ENCODE measurements at places on chromosomes 11 and 22.
A peak's percentile ranks its signal among the peaks of the same experiment; 100 is the strongest.

DNA sequence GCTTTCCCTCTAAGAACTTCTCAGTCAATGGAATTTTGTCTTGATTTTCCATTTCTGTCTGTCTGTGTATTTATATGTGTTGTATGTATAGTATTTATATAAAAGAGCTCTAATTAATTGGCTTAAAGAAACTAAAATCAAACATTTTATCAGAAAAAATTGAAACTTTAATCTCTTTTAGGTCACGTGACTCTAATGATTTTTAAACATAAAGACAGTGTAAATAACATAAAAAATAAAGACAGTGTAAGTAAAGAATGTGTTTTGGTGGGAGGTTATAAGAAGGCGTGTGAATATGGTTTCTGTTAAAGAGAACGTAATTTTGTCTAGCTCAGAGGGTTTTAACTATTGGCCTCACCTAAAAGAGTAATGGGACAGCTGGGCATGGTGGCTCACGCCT, 2.4 kb downstream of the JAML start:
- DNase-seq: no peak

- DNase-seq: no peak
These were observed 507.6 kb downstream of the MIAT start for GRCh38 chr22:27164781-27165503.

GRCh38 chr11:112961146-112961668, at the start of gene NCAM1:
Gene NCAM1 (plus strand): TSS chr11:112961420.
- DNase-seq: peak; percentile 3

DNA sequence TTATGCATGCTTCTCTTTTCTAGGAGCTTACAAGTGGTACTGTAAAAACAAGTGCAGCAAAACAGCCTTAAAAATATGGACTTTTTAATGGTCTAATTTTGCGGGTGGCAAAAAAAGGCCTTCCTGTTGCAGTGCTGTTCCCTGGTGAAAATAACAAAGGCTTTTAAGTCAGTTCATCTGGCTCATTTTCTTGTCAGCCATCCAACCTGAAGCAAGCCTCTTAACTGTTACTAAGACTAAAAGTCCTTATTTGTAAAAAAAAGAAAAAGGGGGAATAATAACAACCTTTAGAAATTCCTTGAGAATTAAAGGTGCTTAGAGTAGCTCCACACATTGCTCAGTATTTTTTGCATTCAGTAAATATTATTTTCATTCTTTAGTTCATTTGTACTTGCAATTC, 200.5 kb upstream of the CHORDC1 start:
- DNase-seq: no peak

DNA sequence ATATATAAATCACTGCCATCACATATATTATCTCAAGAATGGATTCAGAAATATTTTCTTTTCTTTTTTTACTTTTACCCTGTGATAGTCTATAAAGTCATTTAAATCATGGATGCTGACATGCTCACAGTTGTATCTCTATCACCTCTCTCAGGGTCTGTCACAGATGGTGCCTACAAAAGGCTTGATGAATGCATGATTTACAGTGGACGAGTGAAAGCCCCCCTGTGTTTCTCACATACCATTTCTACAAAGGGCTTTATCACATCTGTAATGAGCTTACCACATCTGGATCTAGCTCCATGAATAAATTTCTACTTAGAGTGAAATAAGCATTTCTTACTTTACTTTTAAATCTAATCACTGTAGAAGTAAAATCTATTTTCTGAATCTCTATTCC, 121.4 kb upstream of the CARD18 start:
- no peak for DNase-seq

GRCh38 chr11:75024068-75024449, 35.3 kb downstream of the NEU3 start:
- DNase-seq: no peak

GRCh38 chr11:101931692-101932091, 15.4 kb upstream of the ANGPTL5 start:
- DNase-seq: no peak

DNA sequence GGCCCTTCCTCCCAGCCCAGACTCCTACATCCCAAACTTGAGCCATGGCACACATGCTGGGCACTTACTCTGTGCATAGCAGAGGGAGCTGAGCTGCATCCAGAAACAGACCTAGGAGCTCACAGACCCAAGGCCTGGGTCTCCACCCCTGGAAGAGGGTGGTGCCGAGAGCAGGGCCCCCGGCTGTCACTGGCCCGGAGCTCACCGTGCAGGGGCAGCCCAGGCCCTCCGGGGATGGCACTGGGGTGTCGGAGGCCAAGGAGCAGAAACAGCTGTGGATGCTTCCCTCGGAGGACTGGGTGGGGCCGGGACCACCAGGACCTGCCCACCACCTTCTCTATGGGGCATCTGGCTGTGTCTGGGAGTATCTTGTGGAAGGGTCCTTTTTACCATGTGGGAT, 4.3 kb upstream of the APOBEC3A start:
- DNase-seq: no peak

GRCh38 chr11:46564459-46564858, 29.4 kb downstream of the AMBRA1 start:
- no peak for DNase-seq

DNA sequence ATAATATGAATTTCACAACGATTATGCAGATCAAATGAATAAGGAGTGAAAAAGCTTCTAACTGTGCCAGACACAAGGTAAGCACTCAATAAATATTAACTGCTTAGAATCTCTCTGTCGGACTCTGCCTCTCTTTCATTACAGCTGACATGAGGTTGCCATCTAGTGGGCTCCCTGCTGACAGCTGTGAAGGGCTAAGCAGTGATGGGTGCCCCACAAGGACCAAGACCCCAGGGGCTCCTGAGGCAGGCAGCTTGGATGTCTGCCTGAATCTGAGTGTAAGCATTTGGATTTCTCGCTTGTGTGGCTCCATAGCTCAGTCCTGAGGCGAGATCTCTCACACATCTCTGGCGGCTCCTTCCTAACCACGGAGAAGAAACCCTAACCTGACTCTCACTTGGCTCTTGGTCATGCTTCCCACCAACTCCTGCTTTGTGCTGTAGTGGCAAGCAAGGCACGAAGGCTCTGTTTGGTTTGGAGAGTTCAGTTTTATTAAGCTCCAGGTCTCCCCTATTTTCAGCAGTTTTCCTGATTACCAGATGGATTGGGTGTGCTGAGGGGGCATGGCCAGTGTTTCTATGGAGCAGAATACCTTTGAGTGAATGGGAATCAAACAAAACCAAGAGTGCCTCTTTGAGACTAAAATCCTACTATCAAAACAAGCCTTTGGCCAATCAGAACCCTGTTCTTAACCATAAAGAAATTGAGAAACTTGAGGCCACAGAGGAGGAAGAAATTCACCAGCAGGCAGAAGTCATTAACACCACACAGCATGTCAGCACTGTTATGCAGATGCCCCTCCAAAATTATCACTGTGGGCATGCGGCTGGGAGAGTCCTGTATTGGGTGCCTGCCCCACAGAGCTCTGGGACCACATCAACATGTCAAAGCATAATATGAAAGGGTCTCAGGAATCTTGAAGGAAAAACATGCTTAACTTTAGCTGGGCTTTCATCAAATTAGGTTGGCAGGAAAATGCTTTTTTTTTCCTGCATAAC, 152.8 kb upstream of the NTM start:
- DNase-seq: no peak

GRCh38 chr11:12075822-12076821, 34.3 kb upstream of the MICAL2 start:
- peak; percentile 82 for DNase-seq

GRCh38 chr11:33719587-33719986, 16.6 kb downstream of the CD59 start:
- DNase-seq: no peak

DNA sequence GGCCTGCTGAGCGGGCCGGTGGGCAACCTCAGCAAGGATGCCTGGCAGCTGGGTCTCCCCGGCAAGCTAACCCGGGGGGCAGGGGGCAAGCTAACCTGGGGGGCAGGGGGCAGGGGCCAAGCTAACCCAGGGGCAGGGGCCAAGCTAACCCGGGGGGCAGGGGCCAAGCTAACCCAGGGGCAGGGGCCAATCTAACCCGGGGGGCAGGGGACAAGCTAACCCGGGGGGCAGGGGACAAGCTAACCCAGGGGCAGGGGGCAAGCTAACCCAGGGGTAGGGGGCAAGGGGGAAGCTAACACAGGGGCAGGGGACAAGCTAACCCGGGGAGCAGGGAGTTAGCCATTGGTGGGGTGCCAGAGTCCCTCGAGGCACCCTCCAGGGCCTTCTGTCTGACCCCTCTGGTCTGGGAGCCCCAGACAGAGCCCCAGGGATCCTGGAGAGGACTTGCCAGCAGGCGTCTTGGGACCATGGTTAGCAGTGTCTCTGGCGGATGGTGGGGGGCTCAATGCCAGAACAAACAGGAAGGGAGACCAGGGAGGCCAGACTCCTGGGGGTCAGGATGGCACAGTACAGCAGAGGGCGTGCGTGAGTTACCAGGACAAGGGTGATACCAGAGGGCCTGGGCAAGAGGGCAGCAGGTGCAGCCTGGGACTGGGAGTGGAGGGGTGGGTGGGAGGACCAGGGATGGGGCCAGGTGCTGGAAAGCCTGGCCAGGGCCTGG, 16.1 kb downstream of the IGF2 start:
- DNase-seq: no peak
